ENCODE measurements at places on chromosomes 13 and 19.

DNA sequence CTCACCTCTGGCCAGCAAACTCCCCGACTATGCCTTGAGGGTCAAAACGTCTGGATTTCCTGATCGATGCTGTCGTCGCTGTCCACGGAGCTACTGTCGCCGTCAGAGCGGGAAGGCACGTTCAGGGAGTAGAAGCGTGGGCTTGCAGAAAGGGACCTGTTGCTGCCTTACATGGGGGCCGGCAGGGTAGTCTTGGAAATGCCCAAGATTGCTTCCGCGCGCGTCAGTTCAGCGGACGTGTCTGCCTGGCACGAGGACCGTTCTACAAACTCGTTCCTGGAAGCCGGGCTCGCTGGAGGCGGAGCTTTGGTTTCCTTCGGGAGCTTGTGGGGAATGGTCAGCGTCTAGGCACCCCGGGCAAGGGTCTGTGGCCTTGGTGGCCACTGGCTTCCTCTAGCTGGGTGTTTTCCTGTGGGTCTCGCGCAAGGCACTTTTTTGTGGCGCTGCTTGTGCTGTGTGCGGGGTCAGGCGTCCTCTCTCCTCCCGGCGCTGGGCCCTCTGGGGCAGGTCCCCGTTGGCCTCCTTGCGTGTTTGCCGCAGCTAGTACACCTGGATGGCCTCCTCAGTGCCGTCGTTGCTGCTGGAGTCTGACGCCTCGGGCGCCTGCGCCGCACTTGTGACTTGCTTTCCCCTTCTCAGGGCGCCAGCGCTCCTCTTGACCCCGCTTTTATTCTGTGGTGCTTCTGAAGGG is 15.4 kb downstream of the RB1 start:
- peak; percentile 71 for DNase-seq

GRCh38 chr13:44874886-44875630 is 114.2 kb downstream of the NUFIP1 start:
- peak; percentile 37 for DNase-seq

DNA sequence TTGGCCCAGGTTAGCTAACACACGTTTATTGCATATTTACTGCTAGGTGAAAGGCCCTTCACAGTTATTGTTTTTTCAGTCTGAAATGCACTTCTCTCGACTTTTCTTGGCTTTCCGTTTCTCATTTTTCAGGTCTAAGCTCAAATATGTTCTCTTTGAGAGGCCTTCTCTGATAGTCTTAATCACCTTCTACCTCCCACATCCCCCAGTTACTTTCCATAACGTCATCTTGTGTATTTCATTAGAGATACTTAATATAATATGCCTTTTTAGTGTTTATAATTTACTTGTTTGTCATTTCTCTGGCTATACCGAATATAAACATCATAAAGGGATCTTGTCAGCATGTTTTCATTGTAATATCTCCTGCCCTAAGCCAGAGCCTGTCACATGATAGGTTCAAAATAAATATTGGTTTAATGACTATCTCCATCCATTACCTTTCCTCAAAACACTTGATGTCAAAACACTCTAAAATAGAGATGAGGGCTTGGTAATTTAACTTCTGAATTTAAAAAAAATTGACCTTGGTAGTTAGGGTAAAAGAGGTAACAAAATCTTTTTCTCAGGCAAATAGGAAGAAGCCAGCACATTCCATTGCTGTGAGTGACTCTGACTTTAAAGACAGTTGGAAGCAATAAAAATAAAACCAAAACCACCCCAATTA is 168.6 kb upstream of the RFC3 start:
- no peak for DNase-seq

- no peak for DNase-seq
Observed at GRCh38 chr19:45173816-45174215, 4.2 kb downstream of the TRAPPC6A start.

GRCh38 chr19:53642381-53643099 is 10.7 kb downstream of the DPRX start:
- no peak for DNase-seq

GRCh38 chr13:108924134-108924533 is 294.7 kb downstream of the MYO16 start:
- DNase-seq: no peak

GRCh38 chr13:86572115-86572514 is 772.9 kb upstream of the SLITRK6 start:
- DNase-seq: no peak

- DNase-seq: no peak
Observed at GRCh38 chr19:51103926-51104341, 4.3 kb downstream of the CTU1 start.

GRCh38 chr13:22061371-22061805 is 390.5 kb downstream of the FGF9 start:
- no peak for DNase-seq

DNA sequence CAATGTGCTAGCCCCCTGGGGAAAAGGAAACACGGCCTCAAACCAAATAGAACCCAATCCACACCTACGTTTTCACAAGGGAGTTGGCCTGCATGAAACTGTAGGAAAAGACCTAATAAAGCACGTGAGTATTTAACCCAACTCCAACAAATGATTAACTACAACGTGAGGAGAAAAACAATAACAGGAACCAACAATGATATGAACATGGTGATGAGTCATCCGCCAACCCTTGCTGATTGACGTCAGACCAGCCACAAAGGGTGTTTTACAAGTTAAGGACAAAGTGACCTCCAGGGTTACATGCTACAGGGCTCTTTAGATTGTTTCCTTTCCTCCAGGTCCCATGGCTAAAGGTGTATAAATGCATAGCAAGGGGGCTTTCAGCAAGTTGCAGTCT is 460.5 kb downstream of the COG6 start:
- DNase-seq: peak; percentile 79

DNA sequence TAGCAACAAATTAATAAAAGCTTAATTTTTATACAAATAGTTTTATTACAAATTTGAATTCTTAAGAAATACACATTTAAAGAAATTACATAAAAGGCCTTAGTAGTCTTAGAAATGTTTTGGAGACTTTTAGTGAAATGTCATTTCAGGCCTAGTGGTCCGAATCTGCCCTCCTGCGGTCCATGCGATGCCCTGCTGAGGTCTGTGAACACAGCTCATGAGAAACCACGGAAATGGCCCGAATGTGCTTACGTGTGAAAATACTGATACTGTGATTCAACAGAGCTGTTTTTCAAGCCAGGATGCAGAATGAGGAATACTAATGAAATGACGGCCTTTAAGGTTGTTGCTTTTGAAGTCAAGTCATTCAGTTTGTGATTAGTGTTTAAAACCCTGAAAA is 157.9 kb downstream of the COL4A1 start:
- peak; percentile 39 for DNase-seq

DNA sequence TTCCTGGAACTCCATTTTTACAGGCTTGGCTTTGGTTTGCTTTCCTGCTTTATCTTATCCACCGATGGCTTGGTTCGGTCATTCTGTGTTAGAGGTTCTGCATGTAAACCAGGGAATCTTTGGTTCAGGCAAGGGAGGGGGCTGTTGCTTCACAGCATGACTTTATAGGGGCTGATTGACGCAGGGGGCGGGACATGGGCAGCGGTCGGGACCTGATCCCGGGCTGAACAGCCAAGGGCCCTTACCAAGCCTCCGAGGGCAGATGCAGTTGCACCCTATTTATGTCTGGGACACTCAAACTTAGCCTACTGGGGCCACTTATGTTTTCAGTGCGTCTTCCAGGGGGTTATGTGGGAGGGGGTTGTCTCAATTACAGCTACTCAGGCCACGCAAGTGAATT is 312.4 kb downstream of the ZNF536 start:
- no peak for DNase-seq

DNA sequence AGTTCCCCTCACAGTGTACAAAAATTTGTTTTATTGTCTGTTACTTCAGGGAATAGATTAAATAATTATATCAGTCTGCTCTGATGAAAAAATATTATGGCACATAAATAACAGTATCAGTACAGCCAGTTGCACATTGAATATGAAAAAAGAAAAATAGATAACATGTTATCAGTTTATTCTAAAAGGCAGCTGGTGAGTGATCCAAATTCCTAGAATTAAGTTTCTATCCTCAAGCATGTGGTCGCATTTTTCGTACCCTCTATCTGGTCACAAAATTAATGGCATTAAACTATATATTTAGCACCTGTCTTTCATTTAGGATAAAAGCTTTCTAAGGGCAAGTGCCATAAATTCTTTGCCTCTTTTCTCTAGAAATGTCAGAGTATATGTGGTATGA is 944.8 kb upstream of the PCDH9 start:
- DNase-seq: no peak

DNA sequence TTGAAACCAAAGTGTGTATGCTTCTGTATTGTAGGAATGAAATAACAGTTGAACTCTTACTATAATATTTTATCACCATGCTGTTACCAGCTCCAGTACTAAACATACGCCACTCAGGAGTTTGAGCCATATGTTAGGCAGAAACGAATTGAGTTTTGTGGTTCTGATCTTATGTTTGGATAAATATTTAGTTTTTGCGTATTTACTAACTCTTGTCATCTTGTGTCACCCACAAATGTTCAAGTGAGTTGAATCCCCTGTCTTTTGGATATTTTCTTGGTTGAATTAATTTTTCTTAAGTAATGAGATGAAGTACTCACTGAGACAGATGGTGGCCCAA is 1.5 kb downstream of the FNDC3A start:
- DNase-seq: no peak

- no peak for DNase-seq
Observed at GRCh38 chr13:78806457-78806856, 147.5 kb upstream of the OBI1 start.

GRCh38 chr13:35720290-35720689 is 243.8 kb upstream of the MAB21L1 start:
- no peak for DNase-seq

GRCh38 chr13:74243637-74244526 is 109.7 kb upstream of the KLF12 start:
- no peak for DNase-seq
